Kidney glomerular epithelial cell (primary cell): ENCODE measurements at places on chromosomes 7 and 10.

- DNase-seq = no peak
Measured at GRCh38 chr10:51932530-51932929, 233.1 kb upstream of the CSTF2T start.

GRCh38 chr7:31513790-31514189, at the start of gene ITPRID1:
Gene ITPRID1 (plus strand): TSS chr7:31514090. CDS start chr7:31553025, 38,935 bp downstream.
- no peak for DNase-seq

DNA sequence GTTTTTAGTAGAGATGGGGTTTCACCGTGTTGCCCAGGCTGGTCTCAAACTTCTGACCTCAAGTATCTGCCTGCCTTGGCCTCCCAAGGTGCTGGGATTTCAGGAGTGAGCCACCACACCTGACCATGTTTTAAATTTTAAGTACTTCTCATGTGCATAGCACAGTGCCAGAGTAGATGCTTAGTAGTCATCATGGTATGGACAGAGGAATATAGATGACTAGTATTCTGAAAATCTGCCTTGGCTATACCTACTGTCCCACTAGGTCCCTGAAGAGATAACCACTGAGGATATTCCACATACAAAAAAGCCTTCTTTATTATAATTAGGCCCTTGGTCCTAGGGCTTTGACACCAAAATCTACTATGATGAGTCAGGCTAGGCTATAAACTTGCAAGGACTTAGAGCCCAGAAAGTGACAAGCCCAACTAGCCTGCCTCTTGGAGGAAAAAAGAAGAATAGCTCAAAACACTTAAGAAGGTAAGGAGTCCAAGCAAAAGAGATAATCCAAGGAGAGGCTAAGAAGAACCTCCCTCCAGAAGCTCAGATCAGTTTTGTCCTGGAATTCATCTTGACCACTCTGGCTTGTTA, 34.0 kb downstream of the LUC7L2 start:
- no peak for DNase-seq

DNA sequence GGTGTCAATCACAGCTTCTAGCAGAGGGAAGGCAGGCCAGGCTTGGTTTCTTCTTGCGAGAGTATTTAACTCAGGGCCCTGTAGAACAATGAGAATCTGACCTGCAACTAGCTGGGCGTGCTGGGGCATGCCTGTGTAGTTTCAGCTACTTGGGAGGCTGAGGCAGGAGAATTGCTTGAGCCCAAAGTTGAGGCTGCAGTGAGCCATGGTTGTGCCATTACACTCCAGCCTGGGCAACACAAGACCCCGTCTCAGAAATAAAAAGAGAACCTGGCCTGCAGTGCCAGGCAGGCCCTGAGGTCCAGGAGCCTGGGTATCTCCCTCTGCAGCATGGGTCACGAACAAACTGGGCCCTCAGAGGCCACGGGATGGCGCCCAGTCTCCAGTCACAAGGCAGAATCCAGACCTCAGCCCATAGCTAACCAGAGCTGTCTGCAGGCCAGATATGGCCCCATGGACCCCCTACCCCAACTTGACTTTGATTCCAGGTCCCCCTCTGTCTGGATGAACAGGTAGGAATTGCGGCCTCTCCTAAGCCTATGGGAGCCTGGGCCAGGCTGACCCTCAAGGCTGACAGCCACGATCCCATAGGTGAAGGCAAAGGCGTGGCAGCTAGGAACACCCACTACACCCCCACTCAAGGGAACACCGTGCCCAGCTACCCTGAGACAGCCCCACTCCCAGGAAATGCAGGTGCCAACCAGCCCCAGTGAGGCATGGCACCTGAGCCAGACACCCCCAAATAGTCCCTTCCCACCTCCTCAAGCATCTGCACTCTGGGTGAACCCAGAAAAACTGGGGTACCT, 102.7 kb upstream of the TNRC18 start:
- no peak for DNase-seq

DNA sequence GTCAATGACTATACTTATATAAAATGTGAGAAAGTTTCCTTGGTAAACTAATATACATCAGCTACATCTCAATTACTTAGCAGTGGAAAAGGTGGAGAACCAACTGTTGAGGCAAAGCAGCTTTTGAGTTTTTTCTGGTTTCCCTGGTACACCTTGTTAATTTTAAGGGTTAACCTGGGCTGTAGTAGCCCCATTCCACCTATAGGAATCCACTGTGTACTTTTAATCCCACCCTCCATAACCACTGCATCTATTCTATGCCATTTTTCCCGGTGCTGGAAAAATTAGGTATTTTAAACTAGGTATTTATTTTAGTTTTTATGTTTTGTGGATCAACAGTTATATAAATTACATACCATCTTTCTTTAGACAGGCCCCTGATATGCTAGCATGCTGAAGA, 42.4 kb downstream of the NRBF2 start:
- DNase-seq = no peak

DNA sequence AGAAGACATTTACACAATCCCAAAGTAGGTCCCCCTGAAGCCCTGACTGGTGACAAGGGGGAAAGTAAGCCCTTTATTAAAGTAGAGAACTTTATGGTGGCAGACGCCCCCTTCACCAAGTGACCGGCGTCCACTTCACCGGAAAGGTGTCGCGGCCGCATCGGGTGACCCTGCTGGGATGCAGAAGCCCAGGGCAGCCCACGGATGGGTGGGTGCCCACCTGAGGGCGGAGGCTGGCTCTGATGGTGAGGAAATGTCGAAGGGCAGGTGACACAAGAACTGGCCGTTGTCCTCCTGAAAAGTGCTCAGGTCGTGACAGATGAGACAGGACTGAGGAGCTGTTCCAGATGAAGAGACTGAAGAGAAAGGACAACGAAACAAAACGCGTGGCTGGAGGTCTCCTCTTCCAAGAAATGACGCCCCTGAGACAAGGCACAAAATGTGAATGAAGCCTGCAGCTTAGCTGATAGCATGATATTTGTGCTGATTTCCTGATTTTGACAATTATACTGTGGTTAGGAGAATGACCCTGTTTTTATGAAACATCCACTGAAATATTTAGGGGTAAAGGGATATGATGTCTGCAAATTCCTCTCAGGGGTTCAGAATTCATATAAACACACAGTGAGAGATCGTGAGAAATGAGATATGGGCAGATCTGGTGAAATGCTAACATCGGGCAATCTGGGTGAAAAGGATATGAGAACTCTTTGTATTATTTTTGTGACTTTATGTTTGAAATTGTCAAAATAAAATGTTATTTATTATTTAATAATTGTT, 123.9 kb downstream of the PRKAG2 start:
- no peak for DNase-seq

DNA sequence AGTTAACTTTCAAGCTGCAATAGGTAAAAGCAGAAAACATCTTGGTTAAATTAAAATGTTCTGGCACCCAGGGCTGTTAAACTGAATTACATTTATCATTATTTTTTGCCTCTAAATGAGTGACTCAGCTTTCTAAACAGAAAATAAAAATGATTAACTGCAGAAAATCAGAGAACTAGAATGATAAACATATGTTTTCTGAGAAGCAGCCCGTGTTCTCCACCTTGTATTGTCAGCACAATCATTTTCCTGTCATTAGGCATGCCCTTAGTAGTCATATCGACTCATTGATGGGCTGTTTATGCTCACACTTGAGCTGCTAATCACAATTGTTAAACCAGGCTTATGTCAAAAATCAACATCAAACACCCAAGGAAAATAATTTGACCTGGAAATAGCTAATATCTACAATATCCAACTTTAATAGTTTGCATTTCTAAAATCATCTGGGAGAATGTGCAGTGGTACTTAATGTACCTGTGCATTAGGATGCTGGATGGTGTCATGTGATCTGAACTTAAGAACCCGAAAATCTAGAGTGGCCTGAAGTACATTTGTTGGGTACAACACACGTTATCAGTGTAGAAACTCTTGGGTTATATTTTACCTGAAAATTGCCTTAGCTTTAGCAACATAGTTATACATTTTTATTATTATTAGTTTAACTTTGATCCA, 2.3 kb downstream of the MDFIC start:
- DNase-seq = no peak

GRCh38 chr7:137717045-137717444, 129.7 kb downstream of the DGKI start:
- no peak for DNase-seq

- no peak for DNase-seq
Measured at GRCh38 chr10:33721509-33721908, 387.0 kb upstream of the NRP1 start.

GRCh38 chr7:1384113-1384415, 75.2 kb downstream of the MICALL2 start:
- DNase-seq = no peak

DNA sequence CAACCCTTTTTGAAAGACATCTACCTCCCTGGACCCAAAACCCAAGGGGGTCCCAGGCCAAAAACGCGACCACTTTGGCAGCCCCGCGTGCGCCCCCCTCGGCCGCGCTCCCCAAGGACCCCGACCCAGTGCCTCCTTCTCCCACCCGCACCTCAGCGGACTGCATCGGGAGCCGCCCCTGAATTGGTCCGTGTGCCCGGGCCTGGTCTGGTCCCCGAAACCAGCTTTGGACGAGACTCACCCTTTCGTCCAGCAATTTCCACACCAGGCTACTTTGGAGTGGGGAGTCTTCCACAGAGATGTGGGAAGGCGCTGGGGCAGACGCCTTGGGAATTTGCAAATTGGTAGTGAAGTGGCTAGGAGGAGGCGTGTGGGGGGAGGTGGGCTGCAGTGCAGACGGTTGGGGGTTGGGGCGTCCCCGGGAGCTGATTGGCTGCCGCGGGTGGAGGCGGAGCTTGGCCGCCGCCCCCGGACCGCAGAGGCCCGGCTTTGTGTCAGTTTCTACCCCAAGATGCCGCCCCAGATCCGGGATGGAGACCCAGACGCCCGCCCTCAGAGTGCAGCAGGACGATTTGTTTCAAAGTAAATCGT, 16.9 kb downstream of the TCAF1 start:
- peak; percentile 73 for DNase-seq

DNA sequence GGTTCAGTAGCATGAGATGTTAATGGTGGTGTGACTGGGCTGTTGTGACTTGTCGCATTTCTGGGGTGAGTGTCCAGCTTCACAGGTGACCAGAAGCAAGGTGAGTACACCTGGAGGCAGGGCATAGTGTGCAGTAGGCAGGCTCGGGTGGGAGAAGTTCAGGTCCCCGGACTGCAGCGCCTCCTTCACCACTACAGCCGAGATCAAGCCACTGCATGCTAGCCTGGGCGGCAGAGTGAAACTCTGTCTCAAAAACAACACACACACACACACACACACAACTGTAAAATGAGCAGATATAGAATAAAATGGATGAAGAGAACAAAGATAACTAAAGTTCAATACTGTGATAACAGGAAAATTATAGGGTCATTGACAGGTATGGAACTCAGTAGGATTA, 11.1 kb upstream of the PARD3 start:
- no peak for DNase-seq

- DNase-seq = no peak
Measured at GRCh38 chr10:52316001-52316400, 1.9 kb downstream of the DKK1 start.

GRCh38 chr10:48187713-48188485, 86.6 kb downstream of the FRMPD2 start:
- DNase-seq = peak; percentile 21

DNA sequence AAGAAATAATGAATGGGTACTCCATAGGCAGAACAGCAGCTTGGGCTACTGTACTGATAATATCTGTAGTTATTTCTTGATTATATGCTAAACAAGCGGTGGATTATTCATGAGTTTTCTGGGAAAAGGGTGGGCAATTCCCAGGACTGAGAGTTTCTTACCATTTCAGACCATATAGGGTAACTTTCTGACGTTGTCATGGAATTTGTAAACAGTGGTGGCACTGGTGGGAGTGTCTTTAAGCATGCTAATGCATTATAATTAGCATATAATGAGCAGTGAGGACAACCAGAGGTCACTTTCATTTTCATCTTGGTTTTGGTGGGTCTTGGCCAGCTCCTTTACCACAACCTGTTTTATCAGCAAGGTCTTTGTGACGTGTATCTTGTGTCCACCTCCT, 399.7 kb downstream of the CDC14C start:
- DNase-seq = no peak

DNA sequence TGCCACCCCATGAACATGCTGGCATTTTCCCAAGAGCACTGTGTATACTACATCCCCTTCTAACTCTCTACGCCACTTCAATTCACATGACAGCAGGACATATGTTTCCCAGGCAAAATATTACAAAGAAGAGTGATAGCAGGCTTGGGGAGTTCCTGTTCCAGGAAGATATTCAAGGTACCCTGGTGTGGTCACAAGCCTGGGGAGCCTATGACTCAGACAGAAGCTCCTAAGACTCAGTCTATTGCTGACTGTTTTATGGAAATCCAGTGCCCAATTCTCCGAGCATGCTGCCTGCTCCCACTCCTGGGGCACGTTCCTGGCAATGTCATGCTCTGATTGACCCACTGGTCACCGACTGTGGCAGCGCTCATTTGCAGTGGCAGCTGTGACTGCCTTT, 23.5 kb upstream of the ABLIM1 start:
- DNase-seq = no peak

GRCh38 chr7:514651-515598, 4.7 kb downstream of the PDGFA start:
- no peak for DNase-seq

GRCh38 chr10:70791386-70792039, 6.3 kb upstream of the TBATA start:
- DNase-seq = no peak

GRCh38 chr10:3196958-3197347, 24.4 kb upstream of the PITRM1 start:
- no peak for DNase-seq

- DNase-seq = peak; percentile 20
Measured at GRCh38 chr10:80454513-80455460, 677 bp downstream of the TSPAN14 start.

DNA sequence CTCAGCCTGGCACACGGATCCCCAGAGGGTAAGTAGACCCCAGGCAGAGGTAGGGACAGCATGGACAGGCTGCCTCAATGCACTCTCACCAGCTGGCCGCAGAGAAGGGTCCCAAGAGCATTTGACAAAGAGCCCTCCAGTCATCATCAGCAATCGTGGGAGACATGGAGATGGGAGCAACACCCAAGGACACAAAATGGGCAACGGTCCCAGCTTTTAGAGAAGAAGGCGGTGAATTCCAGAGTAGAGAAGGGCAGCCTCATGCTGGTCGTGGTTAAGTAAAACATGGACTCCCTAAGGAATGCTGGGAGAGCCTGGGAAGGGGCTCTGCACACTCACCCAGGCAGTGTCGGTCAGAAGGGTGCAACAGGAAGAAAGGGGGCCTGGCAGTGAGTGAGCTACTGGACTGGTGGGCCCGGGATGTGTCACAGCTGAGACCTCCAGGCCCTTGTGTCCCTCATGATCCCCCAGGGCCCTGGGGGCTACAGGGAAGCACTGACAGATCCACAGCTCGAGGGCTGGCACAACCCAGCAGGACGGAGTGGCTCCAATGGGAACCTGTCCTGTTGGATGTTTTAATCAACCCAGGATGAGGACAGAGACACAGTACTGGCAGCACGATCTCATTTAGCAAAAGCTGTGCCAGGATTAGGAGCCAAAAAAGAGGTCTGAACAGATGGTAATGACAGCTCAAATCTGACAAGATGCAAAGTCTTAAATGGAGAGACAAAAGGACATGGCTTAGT, 147.1 kb downstream of the NEURL1 start:
- DNase-seq = no peak
